ENCODE measurements at places on chromosomes 5 and 9. TPM values are rescaled to one million over a fixed set of nuclear protein-coding genes. Genes with fewer than 3 reads are reported as not detected.

DNA sequence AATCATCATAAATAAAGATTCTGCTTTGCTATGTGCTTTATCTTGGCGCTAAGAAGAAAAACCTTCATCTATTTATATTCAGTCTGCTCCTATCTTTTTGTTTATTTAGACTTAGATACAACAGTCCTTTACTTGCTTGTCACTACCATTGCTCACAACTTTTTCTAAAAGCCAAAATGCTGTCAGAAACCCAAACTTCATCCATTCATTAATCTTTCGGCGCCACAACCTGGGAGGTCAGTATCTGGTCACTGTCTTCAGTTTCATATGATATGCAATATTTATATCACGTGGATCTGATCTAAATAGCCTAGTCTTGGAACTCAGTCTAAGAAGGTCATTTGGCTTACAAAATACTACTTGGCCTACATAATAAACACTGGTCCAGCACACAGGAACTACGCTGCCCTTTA is 159.3 kb upstream of the TARS1 start:
- DNase-seq, result no peak

GRCh38 chr9:106921341-106921899 is 58.5 kb downstream of the ZNF462 start:
- no peak for DNase-seq

DNA sequence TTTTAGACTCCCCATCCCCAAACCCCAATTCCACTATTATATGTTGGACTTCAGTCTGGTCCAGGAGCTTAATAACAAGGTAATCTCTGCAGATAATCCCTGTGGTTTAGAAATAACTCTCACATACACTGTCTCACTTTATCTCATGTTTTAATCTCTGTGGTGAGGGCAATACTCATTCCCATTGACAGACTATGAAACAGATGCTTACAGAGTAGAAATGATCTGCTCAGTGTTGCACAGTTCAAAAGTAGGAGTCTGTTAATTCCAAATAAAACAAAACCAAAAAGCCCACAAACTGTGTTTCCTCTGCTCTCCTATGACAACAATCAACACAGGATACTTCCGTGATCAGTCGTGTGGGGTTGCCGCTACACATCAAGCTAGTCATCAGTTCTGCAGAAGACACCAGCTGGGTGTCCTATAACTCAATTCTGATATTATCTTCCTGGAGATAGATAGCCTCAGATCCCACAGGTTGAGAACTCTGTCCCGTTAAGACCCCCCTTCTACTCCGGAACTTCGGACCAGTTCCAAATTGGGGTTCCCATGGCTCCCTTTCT is 26.3 kb upstream of the FANCC start:
- no peak for DNase-seq

DNA sequence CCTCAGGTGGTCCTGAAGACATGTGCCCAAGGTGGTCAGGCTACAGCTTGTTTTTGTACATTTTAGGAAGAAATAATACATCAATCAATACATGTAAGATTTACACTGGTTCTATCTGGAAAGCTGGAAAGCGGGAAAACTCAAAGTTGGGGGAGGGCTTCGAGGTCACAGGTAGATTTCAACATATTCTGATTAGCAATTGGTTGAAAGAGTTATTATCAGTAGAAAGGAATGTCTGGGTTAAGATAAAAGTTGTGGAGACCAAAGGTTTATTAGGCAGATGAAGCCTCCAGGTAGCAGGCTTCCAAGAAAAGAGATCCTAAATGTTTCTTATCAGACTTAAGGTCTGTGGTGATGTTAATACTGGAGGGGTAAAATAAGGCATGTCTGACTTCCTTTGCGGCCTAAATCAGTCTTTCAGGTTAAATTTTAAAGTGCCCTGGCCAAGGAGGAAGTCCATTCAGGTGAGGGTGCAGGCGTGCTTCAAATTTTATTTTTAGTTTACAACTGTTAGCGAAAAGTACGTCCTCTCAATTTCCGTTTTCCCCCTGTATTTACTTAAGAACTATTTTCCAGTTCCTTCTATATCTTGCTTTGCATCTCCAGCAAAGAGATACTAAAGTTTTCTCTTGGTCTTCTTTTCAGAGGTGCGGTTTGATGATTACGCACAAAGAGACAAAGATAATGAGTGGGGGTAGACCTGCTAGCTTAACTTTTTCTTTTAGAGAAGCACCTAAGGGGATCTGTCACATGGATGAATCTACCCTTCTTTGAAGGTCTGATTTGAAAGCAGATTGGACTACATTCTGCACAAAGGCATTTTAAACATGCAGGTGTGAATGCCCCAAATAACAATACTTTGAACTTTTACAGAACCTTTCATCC is 578.6 kb downstream of the RAB3C start:
- DNase-seq, result no peak

DNA sequence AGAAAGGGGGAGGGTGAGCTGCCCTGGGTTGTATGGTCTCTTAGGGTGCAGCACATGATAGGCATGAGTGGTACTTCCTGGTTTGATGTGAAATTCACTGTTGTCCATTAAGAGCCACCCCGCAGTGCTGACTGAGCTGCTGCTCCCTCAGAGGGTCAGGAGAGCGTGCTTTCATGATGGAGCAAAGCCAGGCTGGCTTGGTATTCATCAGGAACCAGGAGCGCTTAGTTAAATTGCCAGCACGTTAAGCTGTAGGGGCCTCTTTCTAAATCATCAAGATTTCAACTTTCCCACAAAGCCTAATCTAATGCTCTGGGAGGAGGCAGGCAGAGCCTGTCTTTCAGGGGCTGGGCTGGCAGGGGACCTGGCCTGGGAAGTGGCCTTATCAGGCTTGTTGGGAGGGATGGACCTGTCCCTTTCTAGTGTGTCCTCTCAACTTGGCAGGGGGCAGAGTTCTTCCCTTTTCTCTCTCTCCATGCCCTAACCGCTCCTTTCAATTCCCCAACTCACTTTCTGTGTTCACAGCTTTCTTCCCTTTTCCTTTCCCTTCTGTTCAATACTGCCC is 7.9 kb downstream of the CYSTM1 start:
- DNase-seq, result no peak

DNA sequence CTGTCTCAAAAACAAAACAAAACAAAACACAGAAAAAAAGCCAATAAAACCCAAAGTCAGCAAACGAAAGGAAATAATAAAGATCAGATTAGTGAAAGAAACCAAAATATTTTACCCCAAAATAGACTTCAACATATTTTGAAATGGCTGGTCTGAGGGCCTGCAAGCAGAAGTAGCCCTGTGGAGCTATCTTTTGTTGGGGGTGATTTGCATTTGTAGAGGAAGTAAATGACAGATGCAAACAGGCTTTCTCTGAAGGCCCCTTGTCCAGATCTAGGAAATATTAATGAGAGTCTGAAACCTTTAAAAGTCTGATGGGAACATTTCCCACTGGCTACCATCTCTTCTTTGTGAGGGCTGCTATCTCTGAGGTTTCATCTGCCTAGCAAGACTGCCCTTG is 74.0 kb downstream of the GCNT4 start:
- DNase-seq, result no peak

- no peak for DNase-seq
Observed at GRCh38 chr5:108975697-108976096, 228.0 kb downstream of the FER start.

- no peak for DNase-seq
Observed at GRCh38 chr5:169429044-169429443, 128.1 kb upstream of the SLIT3 start.

DNA sequence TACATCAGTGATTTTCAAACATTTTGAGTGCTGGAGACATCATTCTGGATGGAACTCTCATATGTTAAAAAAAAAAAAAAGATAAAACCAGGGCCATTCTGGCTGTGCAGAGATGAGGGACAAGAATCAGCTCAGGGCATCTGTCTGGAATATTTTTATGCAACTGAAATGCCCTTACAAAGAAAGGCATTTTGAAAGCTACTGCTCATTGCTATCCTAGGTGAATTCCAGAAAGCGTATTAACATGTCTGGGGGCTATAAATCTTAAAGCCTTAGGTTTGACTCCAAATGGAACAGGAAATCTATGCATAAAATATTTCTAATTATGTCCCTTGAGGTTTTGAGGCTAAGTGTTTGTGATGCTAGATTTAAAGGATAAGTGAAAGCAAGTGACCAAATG is 14.9 kb upstream of the PCSK1 start:
- DNase-seq, result no peak

GRCh38 chr9:110731437-110732028 is 62.9 kb downstream of the MUSK start:
- DNase-seq, result no peak

DNA sequence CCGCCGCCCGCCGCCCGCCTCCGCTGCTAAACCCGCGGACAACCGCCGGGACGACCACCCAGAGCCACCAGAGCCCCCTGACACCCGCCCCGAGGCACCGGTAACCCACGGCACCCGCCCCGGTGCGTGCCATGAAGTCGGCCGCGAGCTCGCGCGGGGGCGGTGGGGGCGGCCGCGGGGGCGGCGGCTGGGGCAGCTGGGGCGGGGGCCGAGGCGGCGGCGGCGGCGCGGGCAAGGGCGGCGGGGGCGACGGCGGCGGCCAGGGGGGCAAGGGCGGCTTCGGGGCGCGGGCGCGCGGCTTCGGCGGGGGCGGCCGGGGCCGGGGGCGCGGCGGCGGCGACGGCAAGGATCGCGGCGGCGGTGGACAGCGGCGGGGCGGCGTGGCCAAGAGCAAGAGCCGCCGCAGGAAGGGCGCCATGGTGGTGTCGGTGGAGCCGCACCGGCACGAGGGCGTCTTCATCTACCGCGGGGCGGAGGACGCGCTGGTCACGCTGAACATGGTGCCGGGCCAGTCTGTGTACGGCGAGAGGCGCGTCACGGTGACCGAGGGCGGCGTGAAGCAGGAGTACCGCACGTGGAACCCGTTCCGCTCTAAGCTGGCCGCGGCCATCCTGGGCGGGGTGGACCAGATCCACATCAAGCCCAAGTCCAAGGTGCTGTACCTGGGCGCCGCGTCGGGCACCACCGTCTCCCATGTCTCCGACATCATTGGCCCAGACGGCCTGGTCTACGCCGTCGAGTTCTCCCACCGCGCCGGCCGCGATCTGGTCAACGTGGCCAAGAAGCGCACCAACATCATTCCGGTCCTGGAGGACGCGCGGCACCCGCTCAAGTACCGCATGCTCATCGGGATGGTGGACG is 499 bp downstream of the FBLL1 start:
- no peak for DNase-seq

DNA sequence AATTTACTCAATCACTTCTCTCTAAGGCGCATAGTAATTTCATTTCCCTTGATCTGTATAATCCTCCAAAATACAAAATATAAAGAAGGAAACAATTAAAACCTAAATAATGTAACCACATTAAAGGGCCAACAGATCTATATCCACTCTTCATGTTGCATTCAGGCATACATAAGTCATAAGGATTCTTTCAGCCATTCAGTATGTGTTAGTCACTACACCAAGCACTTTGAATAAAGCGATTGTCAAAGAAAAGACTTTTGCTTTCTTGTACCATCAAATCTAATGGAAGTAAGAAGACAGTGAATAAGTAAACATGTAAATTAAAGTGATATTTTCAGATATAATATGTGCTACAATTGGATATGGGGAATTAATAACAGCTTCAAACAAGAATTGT is 569.2 kb upstream of the PTPRD start:
- DNase-seq, result no peak

The GRXCR2 gene
- polyA plus RNA-seq, result not detected

The CNTNAP3 gene
- 0.68 TPM for polyA plus RNA-seq
